Fibroblast of the aortic adventitia (primary cell): ENCODE measurements at places on chromosomes 13 and 19. TPM values are rescaled to one million over a fixed set of nuclear protein-coding genes. Genes with fewer than 3 reads are reported as not detected.

Gene LRRC4B
- total RNA-seq, result not detected in 2 replicates

Gene NPAS1
- 0.49 and 2.1 TPM in 2 replicates for total RNA-seq

DNA sequence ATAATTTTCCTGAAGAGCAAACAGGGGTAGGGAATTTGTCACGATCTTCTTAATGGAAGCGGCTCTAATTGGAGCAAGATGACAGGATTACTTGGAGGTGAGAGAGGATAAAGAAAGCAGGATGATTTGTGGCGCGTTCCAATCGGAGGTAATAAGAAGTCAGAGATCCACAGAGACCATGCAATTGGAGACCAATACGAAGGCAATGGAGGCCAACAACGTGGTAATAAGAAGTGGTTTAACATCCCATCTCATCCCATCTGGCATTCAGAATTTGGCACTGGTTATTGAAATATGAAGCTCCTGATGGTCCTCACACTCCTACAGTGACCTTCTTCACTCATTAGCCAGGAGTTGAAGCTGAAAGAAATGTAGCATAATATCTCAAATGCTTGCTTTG is 130.6 kb downstream of the DLEU7 start:
- no peak for DNase-seq

DNA sequence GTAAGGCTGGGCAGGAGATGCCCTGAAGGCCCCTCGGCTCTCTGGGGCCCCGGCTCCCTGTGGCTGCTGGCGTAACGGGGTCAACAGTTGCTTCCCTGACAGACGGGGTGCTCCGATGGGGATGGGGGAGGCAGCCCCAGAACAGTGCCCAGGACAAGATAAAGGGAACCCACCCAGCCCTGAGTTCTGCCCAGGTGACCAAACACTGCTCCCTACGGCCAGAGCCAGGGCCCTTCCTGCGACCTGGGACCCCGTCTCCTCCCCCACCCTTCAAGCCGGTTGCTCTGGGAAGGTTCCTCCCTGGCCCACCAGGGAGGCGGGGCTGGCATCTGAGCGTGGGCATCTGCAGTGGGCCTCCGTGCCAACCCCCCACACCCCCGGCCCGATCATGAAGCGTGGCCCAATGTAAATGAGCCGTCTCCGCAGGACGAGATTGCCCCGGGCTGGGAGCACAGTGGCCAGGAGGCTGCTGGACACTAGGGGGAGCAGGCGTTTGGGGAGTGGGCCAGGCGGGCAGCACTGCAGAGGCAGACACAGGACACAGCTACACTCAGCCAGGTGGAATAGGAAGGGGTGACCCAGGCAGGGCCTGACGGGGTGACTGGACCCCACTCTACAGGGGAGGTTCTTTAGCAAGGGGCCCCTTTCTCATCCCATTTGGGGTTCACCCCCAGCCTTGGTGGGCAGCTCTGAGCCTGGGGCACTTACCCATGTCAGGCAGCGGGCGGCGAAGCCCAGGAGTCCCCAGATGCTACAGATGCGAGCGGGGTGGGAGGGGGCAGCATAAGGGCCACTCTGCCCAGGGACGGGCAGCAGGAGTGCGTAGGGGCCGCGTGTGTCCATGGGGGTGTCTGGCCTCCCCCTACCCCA is 1.2 kb upstream of the NKPD1 start:
- DNase-seq, result peak; percentile 26

DNA sequence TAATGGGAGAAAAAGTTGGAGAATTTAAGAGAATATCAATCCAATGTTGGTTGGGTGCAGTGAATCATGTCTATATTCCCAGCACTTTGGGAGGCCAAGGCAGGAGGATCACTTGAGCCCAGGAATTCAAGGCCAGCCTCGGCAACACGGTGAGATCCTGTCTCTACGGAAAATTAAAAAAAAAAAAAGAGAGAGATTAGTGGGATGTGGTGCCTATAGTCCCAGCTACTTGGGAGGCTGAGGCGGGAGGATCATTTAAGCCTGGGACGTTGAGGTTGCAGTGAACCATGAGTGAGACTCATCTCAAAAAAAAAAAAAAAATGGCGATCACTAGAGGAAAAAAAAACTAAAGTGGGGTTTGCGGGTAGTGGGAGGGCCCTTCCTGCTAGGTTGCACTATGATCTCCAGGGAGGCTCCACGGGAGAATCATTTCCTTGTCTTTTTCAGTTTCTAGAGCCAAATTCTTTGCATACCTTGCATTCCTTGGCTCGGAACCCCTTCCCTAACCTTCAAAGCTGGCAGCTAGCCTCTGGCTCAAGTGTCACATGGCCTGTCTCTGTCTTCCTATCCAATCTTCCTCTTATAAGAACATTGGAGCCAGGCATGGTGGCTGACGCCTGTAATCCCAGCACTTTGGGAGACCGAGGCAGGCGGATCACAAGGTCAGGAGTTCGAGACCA is 5.8 kb upstream of the ERCC2 start:
- peak; percentile 98 for DNase-seq

GRCh38 chr19:51195316-51195586 is 29.6 kb upstream of the CD33 start:
- DNase-seq, result no peak
